ENCODE measurements at places on chromosomes 3 and 15. TPM values are rescaled to one million over a fixed set of nuclear protein-coding genes. Genes with fewer than 3 reads are reported as not detected.
A peak's percentile ranks its signal among the peaks of the same experiment; 100 is the strongest.

GRCh38 chr3:45890405-45890804, 4.1 kb downstream of the CCR9 start:
- H3K27ac ChIP-seq, result no peak overlapping the region
- peak overlapping the region; percentile 46 for H3K4me3 ChIP-seq
- DNase-seq, result peak; percentile 38
- no peaks in the 10 kb centered on the region for H3K36me3 ChIP-seq
- H3K27me3 ChIP-seq, result peaks cover 35% of the 10 kb centered on the region

ATP8B4 gene
- 4.6 TPM for total RNA-seq

SOX14 gene
- not detected for total RNA-seq

- peaks cover 23% of the 10 kb centered on the region for H3K4me1 ChIP-seq
- no peak overlapping the region for H3K27ac ChIP-seq
- H3K27me3 ChIP-seq, result peaks cover 15% of the 10 kb centered on the region
- no peaks in the 10 kb centered on the region for H3K36me3 ChIP-seq
- no peak overlapping the region for H3K4me3 ChIP-seq
Measured at GRCh38 chr3:194522579-194523046, 35.8 kb upstream of the ATP13A3 start.

DNA sequence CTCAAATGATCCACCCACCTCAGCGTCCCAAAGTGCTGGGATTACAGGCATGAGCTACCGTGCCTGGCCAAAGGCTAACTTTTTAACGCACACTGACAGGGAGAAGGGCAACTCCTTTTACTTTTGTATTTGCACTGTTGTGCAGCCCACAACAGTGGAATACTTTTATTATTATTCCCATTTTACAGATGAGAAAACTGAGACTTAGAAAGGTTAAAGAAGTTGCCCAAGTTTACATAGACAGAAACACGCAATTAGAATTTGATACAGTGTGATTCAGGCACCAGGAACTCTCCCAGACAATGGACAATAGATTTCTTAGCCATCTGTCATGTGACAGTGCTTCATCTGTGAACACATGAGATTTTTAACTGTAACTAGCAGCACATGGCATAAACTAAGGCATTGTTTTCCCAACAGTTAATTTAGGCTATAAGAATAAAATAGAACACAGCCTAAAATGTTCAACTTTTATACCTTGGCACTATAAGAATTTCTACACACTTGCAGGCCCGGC, 18.8 kb downstream of the STAG1 start:
- H3K27ac ChIP-seq, result no peak overlapping the region
- peaks cover 63% of the 10 kb centered on the region for H3K4me1 ChIP-seq
- peaks cover 11% of the 10 kb centered on the region for H3K36me3 ChIP-seq

OPA1 gene
- 104 TPM for total RNA-seq

GRCh38 chr15:44064706-44065105, 130.4 kb downstream of the FRMD5 start:
- H3K4me1 ChIP-seq, result peaks cover 5% of the 10 kb centered on the region
- no peak for DNase-seq
- H3K27me3 ChIP-seq, result peaks cover 21% of the 10 kb centered on the region
- H3K36me3 ChIP-seq, result no peaks in the 10 kb centered on the region
- no peak overlapping the region for H3K4me3 ChIP-seq

EPHA3 gene
- total RNA-seq, result not detected

GRCh38 chr3:183161552-183162336, 790 bp downstream of the LAMP3 start:
- peak overlapping the region; percentile 87 for H3K27ac ChIP-seq
- H3K36me3 ChIP-seq, result peaks cover 14% of the 10 kb centered on the region
- no peaks in the 10 kb centered on the region for H3K27me3 ChIP-seq
- DNase-seq, result peak; percentile 39

GRCh38 chr15:68241088-68241935, 11.8 kb upstream of the CLN6 start:
- DNase-seq, result no peak
- H3K4me1 ChIP-seq, result no peaks in the 10 kb centered on the region
- no peak overlapping the region for H3K27ac ChIP-seq
- peaks cover 2% of the 10 kb centered on the region for H3K27me3 ChIP-seq
- no peak overlapping the region for H3K4me3 ChIP-seq
- H3K36me3 ChIP-seq, result peaks cover 8% of the 10 kb centered on the region

TRAIP gene
- 25.1 TPM for total RNA-seq

- H3K4me1 ChIP-seq, result peaks cover 3% of the 10 kb centered on the region
- H3K36me3 ChIP-seq, result no peaks in the 10 kb centered on the region
- no peak overlapping the region for H3K4me3 ChIP-seq
- peak; percentile 12 for DNase-seq
Measured at GRCh38 chr3:10703875-10704274, 112.2 kb upstream of the SLC6A11 start.

DNA sequence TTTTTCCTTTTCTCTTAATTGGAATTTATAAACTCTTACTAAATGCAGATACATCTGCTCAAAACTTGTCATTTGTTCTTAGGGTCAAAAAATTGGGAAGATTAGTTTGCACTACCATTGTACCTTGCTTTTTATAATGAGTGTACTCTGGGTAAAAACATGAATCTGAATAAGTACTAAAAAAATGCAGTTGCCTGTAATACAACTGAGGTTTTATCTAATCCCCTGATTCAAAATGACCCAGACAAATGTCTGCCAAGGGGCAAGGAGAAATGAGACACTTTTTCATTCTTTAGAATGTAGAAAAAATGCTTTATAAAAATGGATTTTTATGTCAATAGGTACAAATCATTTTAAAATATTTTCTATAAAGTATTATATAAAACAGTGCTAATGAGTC, 42.4 kb downstream of the RASA2 start:
- H3K4me1 ChIP-seq, result peaks cover 79% of the 10 kb centered on the region
- H3K4me3 ChIP-seq, result no peak overlapping the region
- H3K36me3 ChIP-seq, result peaks cover 30% of the 10 kb centered on the region
- DNase-seq, result no peak
- no peaks in the 10 kb centered on the region for H3K27me3 ChIP-seq

DNA sequence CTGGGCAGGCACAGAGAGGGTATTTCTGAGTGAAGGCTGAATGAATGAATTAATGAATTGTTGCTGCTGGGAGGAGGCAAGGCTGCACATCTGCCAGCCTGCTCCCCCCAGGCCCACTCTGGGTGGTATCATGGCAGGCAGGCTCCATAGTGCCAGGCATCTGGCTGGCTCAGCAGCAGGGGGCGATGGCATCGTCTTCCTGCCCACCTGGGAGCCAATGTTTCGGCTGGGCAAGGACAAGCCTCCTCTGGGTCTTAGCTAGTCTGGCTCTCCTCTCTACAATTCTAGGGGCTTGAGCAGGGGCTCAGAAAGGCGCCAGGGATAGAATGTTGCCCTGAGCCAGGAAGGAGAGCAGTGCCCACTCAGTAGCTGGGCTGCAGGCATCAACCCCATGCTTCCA, 1.7 kb upstream of the TLR9 start:
- H3K27ac ChIP-seq, result peak overlapping the region; percentile 85
- no peak for DNase-seq

DNA sequence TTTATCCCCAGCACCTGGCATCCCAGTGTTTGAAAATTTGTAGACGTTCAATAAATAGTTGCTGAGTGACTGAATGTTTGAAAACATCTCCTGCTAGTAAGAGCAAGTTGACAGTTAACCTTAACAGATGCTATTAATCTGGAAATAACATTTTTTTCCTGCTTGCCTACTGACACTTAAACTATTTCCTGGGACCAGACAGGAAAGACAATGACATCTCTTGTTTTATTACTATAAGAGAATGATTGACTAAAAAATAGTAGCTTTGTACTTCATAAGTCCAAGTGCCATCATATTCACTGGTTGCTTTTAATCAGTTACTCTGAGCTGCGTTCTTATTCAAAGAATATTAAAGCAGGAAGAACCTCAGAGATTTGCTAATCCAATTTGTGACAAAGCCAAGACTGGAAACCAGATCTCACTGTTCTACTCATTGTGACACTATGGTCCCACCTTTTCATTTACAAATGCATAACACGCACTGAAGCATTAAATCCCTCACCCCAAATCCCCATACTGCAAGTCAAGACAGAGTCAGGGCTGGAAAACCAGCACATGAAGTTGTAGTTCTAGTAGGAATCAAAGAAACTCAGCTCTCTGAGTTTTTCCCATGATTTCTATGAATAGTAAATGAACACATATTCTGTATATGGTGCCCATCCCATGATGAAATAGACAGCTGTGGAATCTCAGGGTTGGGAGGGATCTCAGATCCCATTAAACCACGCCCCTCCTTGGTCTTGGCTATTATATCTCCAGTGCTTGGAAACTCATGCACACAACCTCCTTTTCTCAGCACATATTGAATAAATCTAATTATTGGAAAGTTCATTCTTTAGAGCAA, 212.7 kb upstream of the P2RY1 start:
- no peak overlapping the region for H3K4me3 ChIP-seq
- H3K4me1 ChIP-seq, result no peaks in the 10 kb centered on the region
- H3K27ac ChIP-seq, result no peak overlapping the region
- DNase-seq, result no peak
- no peaks in the 10 kb centered on the region for H3K36me3 ChIP-seq
- no peaks in the 10 kb centered on the region for H3K27me3 ChIP-seq

MKRN2OS gene
- total RNA-seq, result not detected

DNA sequence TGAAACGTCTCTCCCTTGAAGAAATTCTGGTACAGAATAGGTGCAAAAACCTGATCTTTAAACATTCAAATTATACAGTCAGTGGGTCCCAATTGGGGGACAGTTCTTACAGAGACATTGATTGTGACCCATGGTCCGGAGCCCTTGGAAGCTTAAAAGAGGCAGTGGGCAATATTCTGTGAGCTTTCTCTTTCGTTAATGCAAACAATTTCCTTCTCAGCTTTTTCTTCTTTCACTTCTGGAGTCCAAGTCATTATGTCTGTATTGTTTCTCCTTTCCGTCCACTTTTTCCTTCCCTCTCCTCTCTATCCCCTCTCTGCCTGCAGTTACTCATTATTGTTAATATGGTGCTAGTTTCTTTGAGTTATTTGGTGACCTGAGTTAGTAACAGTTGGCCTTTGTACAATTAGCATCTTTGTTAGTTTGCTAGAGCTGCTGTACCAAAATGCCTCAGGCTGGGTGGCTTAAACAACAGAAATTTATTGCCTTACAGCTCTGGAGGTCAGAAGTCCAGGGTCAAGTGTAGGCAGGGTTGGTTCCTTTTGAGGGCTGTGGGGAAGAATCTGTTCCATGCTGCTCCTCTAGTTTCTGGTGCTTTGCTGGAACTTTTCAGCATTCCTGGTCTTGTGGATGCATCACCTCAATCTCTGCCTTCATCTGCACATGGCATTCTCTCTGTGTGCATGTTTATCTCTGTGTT, 102.6 kb downstream of the GMPS start:
- no peak for DNase-seq
- H3K27me3 ChIP-seq, result no peaks in the 10 kb centered on the region
- no peaks in the 10 kb centered on the region for H3K36me3 ChIP-seq

Measured in activated CD8-positive, alpha-beta T cell treated with anti-CD3 and anti-CD28 coated beads for 36 hours (primary cell).